ENCODE measurements at places on chromosomes 4 and X.
A peak's percentile ranks its signal among the peaks of the same experiment; 100 is the strongest.

DNA sequence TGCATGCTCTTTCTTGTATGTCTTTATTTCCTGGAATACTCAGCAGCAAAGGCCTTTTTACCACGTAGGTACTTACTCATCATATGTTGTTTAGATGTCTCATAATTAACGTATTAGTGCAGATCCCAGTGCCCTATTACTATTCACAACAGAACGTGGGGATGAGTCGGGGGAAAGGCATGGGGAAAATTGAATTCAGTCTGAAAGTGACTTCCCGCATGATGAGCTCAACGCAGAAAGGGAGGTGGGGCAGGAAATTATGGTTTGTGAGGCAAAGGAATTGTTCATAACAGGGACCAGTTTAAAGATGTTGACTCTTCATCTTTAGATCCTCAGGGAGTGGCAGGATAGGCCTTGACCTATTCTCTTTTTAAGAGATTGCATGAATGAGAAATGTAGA, 2.0 kb upstream of the TMPRSS11D start:
- DNase-seq, result peak; percentile 16

- DNase-seq, result no peak
These were observed 755.1 kb upstream of the IGFBP7 start for GRCh38 chr4:57865264-57865663.

DNA sequence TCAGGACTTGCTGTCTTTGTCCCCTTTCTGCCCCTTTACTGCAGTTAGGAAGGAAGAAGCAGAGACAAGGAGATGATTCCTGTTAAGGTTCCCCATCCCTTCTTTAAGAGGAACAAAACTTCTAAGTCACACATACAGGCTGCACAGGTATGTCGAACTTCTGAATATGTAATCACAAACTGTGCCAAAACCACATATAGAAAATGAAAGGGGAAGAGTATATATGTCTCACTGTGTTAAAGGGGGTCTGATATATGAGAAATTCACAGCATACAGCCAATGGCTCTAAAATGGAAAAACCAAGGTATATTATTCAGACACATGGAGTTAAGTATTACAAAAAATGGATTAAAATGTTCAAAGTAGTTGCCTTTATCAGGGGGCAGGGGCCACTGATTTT, 11.7 kb downstream of the CFAP97 start:
- DNase-seq, result no peak

DNA sequence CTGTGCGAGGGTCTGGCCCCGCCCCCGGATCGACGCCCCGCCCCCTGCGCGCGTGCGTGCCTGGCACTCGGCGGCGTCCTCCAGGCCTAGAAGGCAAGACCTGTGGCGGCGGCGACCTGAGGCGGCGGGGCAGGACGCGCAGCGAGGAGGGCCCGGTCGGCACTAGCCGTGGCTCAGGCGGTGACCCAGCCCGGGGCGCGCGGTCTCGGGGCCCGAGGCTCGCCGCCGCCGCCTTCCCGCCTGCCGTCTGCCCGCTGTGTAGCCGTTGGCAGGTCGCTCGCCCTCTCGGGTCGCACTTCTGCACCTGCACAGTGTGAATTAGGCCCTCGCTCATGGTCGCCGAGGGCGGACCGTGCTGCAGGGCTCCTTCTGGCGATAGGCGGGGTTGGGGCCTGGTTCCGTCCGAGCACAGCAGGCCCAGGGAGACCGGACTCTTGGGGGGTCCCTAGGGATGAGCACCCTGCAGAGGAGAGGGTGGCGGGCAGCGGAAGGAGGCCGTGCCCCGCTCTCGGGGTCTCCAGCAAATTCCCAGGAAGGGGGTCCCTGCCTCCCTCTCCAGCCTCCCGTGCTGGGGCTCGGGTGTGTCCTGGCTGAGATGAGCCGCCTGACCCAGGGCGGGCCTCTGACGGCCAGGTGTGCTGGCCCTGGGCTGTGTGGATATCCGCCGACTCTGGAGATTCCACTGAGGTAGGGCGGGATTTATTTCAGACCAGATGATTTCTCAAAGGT, 557 bp upstream of the FAM53A start:
- no peak for DNase-seq

DNA sequence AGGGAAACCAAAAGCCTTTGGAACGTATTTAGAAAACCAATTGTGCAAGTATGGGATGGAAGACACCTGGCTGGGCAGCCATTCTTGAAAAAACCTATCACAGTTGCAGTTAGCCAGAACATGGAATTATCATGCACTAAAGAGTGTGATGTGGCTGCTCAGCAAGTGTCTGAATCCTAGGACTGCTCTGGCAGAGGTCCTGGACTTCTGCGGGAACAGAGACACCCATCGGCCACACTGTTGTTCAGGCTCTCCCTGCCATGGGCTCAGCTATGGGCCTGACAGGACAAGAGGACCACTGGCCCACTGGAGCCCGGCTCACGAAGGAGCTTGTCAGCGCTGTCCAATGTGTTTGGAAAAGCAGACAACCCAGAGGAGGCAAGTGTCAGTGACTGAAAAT, 115.7 kb upstream of the GPC4 start:
- DNase-seq, result no peak

DNA sequence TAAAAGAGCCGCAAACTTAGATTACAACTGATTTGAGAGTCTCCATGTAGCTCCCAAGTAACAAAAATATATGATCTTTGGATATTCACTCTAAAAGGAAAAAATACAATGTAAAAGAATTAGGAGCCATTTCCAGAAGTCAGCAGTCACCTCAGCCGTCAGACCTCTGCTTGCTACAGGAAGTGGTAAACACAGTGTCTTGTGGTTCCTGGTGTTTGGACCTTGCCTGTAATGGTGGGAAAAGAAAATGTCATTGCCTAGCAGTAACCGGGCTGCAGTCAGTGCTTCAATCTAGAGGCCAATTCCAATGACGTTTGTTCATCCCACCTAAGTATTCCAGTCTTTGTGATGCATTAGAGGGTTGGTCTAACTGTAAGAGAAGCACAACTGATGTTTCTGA, 28.9 kb upstream of the SMIM31 start:
- no peak for DNase-seq

- DNase-seq, result peak; percentile 68
These were observed 722 bp downstream of the NAAA start for GRCh38 chr4:75939890-75940691.

GRCh38 chr4:56102601-56103000, 153.9 kb downstream of the CEP135 start:
- DNase-seq, result no peak

- DNase-seq, result no peak
These were observed 38.7 kb downstream of the ARHGEF9 start for GRCh38 chrX:63746278-63746677.

DNA sequence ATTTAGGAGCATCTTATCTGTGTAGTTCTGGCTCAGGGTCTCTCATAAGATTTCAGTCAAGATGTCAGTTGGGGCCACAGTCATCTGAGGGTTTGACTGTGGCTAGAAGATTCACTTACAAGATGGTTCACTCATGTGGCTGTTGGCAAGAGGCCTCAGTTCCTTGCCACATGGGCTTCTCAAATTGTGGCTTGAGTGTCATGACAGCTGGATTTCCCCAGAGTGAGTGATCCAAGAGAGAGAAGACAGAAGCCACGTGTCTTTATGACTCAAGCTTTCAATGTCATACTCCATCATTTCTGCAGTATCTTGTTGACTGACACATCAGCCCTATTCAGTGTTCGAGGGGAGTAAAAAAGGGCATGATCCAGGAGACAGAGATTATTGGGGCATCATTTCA, 131.3 kb upstream of the AP1S2 start:
- DNase-seq, result peak; percentile 35

GRCh38 chrX:11296051-11296450, 2.8 kb downstream of the AMELX start:
- no peak for DNase-seq

DNA sequence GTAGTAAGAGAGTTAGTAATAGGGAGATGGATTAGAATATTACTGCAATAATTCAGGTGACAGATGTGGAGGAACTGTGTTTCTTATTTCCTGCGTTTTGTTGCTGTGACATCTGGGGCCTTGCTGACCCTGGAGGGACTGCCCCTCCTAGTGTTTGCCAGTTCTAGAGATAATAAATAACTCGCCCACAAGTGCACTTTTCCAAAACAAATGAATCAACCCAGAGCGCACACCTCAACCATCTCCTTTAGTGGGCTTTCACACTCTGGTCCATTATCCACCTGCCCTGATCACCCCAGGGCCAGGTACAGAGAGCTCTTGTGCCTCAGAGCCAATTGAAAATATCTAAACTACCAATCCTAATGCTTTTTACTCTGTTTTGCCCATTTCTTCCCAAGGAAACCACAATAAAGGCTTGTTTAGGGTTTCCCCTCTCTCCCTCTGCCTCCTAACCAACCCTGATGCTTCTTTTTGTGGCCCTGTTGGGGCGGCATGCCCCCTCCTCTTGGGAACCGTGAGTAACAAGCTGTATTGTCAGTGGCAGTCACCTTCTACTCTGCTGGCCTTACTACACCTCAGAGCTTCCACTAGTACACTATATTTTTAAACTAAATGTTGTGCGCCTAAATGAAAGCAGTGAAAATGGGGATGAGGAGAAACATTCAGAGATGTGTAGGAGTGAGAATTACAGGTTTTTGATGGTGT, 270.5 kb downstream of the TENM3 start:
- no peak for DNase-seq

DNA sequence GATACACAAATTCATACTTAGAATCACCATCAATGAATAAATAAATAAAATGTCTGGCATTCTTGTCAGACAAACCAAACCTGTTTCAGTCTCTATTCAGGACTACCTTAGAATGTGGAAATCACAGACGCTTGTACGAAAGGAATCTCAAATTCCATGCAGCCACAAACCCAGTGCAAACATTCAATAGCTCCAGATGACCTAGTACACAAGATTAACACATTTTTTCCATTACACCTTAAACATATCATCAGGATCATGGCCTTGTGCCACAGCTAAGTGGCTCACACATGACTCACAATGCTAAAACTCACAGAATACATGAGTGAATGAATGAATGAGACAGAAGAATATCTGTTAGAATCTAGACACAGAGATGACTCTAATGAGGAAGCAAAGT, 134.2 kb downstream of the PWWP3B start:
- DNase-seq, result no peak

DNA sequence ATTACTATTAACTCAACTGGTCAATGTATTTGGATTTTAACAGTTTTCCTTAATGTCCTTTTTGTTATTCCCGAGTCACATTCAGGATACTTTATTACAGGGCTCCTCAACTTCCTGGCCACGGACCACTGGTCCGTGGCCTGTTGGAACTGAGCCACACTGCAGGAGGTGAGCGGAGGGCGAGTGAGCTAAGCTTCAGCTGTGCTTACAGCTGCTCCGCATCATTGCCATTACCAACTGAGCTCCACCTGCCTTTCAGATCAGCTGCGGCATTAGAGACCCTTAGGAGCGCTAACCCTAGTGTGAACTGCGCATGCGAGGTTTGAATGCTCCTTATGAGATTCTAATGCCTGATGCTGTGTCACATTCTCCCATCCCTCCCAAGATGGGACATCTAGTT, 591.7 kb downstream of the CCSER1 start:
- DNase-seq, result no peak

- DNase-seq, result peak; percentile 12
These were observed at the start of gene TCEAL9 for GRCh38 chrX:103356130-103356798. Gene TCEAL9 (plus strand): TSS chrX:103356506. CDS start chrX:103357685, 1,179 bp downstream.

DNA sequence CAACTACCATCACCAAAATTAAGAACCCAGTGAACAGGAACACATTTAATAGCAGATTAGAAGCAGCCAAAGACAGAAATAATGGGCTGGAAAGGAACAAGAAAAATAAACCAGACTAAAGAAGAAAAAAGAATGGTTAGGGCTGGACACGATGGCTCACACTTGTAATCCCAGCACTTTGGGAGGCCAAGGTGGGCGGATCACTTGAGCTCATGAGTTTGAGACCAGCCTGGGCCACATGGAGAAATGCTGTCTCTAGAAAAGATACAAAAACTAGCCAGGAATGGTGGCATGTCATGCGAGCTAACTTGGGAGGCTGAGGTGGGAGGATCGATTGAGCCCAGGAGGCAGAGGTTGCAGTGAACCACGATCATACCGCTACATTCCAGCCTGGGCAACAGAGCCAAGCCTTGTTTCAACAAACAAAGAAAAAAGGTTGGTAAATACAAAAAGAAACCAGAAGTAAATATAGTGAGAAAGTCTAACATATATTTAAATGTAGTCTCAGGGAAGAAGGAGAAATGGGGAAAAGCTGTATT, 102.0 kb downstream of the AFAP1 start:
- no peak for DNase-seq

GRCh38 chr4:133982533-133983224, 218.9 kb downstream of the PABPC4L start:
- DNase-seq, result no peak
